ENCODE measurements at places on chromosomes 2 and 18. TPM values are rescaled to one million over a fixed set of nuclear protein-coding genes. Genes with fewer than 3 reads are reported as not detected.

Gene SCN9A
- total RNA-seq: 0.13 TPM

Gene KYNU
- not detected for total RNA-seq

Gene SPEG
- total RNA-seq: 1.5 TPM

Gene FTCDNL1
- total RNA-seq: 2.4 TPM

Gene IMMT
- total RNA-seq: 142 TPM

Gene BCL2
- 156 TPM for total RNA-seq

Gene SETBP1
- total RNA-seq: 3.1 TPM

Gene SLC4A3
- total RNA-seq: not detected

Gene RMDN2
- total RNA-seq: 2.8 TPM

Gene IER3IP1
- total RNA-seq: 10.0 TPM

Gene ALLC
- not detected for total RNA-seq

Gene SALL3
- total RNA-seq: not detected

Gene CFAP65
- total RNA-seq: not detected

Gene MYOM1
- 2.4 TPM for total RNA-seq

Gene MC5R
- total RNA-seq: not detected

Gene ATP8B1
- not detected for total RNA-seq

Gene GKN2
- not detected for total RNA-seq

Gene ITPRIPL1
- total RNA-seq: 28.9 TPM

Gene CDH19
- not detected for total RNA-seq

All from activated naive CD4-positive, alpha-beta T cell treated with anti-CD3 and anti-CD28 coated beads, Interleukin-2, amount 10 ng/mL, durations not matched to agents 5 hours and 36 hours (primary cell).